Occipital lobe (tissue), 3 donors: ENCODE measurements at places on chromosomes 7 and 10. TPM values are rescaled to one million over a fixed set of nuclear protein-coding genes. Genes with fewer than 3 reads are reported as not detected.

Gene AZGP1
- total RNA-seq: not detected

Gene EZH2
- 28.9 TPM for total RNA-seq

Gene EIF5AL1
- total RNA-seq: 0.16 TPM

Gene HOXA6
- total RNA-seq: not detected

Gene CLDN15
- 6.4 TPM for total RNA-seq

Gene SERPINE1
- total RNA-seq: 0.78 TPM

Gene BBIP1
- 78.1 TPM for total RNA-seq

Gene CCL24
- total RNA-seq: not detected

Gene COL13A1
- 1.7 TPM for total RNA-seq
